Fibroblast of upper back skin (primary cell): ENCODE measurements at places on chromosomes 3 and 15.

DNA sequence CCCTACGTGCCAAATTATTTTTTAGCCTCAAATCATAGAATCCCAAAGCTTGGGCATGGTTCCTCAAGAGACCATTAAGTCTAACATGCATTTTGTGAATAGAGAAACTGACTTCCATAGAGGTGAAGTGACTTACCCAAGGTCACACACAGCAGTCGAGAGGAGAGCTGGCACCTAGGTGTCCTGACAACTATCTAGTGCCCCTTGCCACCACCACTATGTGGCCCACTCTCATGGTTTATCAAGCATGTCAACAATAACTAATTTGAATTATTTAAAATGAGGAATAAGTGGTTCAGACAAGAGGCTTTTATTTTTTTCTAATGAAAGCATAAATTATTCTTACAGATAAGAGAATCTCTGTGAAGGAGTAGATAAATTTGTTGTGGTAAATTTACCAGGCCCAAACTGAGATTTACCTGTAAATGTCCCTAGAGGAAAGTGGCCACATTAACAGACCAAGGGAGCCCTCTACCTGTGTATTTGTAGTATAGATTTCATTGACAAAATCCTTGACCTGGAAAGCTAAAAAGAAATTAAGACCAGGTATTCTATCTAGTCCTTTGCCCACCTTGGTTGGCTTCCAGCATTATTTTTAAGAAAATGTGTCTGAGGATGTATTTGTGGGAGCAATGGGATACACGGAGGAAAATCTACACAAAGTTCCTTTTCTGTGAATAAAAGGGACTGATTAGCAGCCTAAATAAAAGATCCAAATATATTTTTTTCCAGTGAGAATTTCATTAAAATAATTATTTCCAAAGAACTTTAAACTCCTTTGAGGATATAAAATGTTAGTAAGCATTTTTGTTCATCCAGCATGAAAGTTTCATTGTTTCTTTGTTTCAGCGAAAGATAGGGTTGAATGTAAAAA is 49.1 kb downstream of the IQCH start:
- peak; percentile 30 for DNase-seq

DNA sequence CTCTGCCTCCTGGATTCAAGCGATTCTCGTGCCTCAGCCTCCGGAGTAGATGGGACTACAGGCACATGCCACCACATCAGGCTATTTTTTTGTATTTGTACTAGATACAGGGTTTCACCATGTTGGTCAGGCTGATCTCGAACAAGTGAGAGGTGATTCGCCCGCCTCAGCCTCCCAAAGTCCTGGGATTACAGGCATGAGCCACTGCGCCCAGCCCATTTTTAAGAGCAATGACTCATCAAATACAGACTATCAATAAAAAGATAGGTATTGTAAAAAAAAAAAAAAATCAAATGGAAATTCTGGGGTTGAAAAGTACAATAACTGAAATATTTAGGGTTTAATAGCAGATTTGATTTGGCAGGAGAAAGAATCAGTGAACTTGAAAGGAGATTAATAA is 129.0 kb downstream of the TJP1 start:
- DNase-seq = no peak

DNA sequence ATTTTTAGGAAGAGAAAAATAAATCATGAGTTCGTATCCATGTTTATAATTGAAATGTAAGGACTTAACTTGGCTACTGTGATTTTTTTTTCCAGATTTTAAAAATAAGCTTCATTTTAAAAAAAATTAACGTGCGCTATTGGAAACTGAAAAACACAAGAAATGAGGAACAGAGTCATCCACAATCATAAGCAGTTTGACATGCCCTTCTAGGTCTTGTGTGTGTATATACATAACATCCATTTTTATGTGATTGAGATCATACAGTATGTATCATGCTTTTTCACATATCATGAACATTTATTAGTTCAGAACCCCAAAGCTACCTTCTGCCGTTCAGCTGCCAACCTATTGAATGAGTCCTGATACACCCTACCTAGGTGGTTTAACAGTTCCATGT is 22.7 kb downstream of the IREB2 start:
- no peak for DNase-seq

GRCh38 chr3:194346621-194347020 is 4.5 kb downstream of the CPN2 start:
- peak; percentile 27 for DNase-seq

GRCh38 chr3:156216216-156216615 is 95.8 kb downstream of the KCNAB1 start:
- no peak for DNase-seq

GRCh38 chr3:141178551-141178950 is 53.1 kb upstream of the PXYLP1 start:
- no peak for DNase-seq

GRCh38 chr3:99958222-99958912 is 140.7 kb downstream of the CMSS1 start:
- no peak for DNase-seq

GRCh38 chr15:62793752-62794144 is 248.8 kb upstream of the TPM1 start:
- DNase-seq = no peak

- DNase-seq = peak; percentile 18
These were observed 1.1 kb downstream of the HHATL start for GRCh38 chr3:42701371-42702065.

GRCh38 chr15:59176653-59177316 is 29.9 kb upstream of the LDHAL6B start:
- peak; percentile 38 for DNase-seq

GRCh38 chr3:140931016-140931454 is 10.6 kb upstream of the SLC25A36 start:
- no peak for DNase-seq

DNA sequence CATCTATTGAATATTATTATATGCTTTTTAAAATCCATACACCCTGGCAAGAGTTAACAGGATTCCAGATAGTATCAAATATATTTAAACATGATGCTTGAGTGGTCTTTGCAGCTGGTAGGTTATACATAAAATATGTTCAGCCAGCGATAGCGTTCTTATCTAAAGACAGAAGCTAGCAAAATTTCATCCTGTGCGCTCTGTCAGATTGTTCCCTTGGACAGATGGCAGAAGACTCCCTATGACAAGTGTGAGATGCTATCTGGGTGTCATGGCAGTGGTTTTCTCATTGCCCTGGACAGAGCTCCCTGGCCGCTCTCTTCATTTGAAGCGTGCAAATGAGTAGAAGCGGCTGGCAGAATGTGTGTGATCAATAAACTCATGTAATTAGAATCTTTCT is 175.2 kb upstream of the SOX14 start:
- DNase-seq = no peak

GRCh38 chr3:42681361-42682038 is 3.8 kb upstream of the KLHL40 start:
- no peak for DNase-seq

- no peak for DNase-seq
These were observed 891.9 kb upstream of the CADM2 start for GRCh38 chr3:84066915-84067314.

DNA sequence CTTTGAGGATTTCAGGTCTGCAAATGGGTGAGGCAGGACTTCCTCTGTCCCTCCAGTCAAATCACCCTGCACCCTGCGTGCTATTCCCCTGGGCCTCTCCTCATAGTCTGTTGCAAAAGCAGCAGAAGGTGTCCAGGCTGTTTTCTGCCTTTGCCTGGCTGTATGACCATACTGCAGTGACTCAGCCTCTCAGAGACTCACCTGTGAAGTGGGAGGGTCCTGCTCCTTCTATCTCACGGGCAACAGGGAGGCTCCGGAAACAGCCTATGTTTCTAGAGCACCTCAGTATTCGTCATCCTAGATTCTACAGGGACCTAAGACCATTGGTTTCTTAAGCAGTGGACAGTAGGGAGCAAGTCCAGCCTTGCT is 216.4 kb downstream of the TLE3 start:
- no peak for DNase-seq

GRCh38 chr3:130725746-130726145 is 20.9 kb downstream of the PIK3R4 start:
- peak; percentile 19 for DNase-seq

GRCh38 chr15:45892182-45892581 is 257.4 kb downstream of the SQOR start:
- no peak for DNase-seq
